ENCODE measurements at places on chromosomes 4 and X.

- peak; percentile 75 for DNase-seq
Observed at GRCh38 chr4:86935853-86936733, 1.3 kb downstream of the AFF1 start.

- no peak for DNase-seq
Observed at GRCh38 chr4:140238351-140239056, 84.5 kb upstream of the MAML3 start.

GRCh38 chr4:78174891-78175290 is 117.8 kb downstream of the FRAS1 start:
- DNase-seq = no peak

DNA sequence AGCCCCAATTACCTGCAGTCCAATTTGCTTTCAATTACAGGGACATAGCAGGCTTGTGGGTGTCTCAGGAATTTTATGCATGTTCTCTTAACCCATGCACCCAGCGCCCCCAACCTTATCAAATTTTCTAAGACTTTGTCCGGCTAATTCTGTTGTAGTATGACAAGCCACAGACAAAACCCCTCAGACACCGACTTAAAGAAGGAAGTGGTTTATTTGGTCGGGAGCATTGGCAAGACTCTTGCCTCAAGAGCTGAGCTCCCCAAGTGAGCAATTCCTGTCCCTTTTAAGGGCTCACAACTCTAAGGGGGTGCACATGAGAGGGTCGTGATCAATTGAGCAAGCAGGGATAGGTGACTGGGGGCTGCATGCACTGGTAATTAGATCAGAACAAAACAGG is 28.7 kb upstream of the IL9R start:
- DNase-seq = no peak

DNA sequence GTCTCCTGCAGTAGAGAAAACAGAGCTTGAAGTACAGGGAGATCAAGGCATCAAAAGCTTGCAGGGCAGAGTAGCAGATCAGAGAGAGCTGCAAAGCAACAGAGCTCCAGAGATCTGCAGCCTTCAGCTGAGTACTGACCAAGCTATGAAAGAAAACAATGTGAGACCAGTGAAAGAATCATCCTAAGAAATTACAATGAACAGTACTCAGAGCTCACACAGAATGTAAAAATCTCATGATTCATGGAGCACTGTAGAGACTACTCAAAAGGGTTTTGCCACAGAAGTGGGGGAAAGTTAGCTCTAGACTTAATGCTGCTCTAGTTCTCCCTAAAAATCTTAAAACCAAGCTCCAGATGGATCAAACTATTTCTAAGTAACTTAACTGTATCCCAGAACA is 80.0 kb upstream of the MAB21L2 start:
- DNase-seq = no peak

DNA sequence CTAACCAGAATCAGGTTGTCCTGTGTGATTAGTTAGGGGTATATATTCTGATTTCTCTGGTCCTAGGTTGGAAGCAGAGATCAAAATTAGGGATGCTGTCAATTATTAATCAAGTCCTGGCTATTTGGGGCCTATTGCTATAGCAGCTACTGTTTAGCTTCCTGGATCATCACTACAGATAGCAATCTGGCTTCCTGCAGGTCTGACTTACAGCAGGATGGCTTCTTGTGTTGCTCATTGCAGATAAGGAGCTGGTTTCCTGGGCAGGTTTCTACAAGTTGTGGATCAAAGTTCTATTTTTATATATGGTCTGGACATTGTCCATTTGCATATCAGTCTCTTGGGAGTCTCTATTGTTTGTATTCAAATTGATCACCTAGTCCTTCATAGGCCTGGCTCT is 57.7 kb upstream of the C4orf54 start:
- no peak for DNase-seq

- DNase-seq = no peak
Observed at GRCh38 chrX:54413753-54414152, 26.5 kb upstream of the TSR2 start.

DNA sequence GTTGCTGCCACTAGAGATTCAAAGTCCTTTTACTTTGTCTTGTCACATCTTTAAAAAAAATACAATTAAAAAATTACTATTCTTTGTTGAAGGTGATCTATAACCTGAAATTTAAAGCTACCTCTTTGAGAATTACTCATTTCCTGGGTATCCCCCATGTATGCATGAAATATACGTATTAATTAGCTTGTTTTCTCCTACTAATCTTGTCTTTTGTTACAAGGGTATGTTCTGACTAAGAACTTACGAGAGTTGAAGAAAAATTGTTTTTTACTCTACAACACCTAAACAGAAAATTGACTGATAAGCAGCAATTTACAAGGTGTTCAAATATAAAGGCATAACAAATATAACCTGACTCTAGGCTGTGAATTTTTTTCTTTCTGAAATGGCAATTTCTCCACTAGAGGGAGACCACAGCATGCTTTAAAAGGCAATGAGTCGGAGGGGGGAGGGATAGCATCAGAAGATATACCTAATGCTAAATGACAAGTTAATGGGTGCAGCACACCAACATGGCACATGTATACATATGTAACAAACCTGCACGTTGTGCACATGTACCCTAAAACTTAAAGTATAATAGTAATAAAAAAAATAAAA is 249.6 kb downstream of the OPHN1 start:
- DNase-seq = peak; percentile 21

GRCh38 chr4:155611501-155611900 is 55.1 kb upstream of the GUCY1A1 start:
- no peak for DNase-seq

DNA sequence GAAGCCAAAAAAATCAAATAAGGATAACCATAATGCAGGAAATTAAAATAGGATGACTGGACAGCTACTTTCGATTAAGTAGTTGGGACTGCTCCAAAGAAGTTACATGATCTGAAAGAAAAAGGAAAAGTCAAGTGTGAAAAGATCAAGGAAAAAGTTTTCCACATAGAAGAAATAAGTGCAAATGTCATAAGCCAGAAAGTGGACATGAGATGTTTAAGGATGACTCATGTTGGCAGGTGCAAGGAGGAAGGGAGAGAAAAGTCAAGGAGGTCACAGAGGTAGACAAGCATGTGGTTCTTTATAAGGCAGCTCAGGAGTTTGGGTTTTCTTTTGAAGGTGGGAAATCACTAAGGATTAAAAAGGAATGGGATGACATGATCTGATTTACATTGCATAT is 89.8 kb upstream of the GPRIN3 start:
- no peak for DNase-seq

- DNase-seq = no peak
Observed at GRCh38 chr4:53193111-53193510, 172.8 kb downstream of the SCFD2 start.
